ENCODE measurements at places on chromosomes 11 and 22. TPM values are rescaled to one million over a fixed set of nuclear protein-coding genes. Genes with fewer than 3 reads are reported as not detected.

The FDXACB1 gene
- total RNA-seq, result 1.1 TPM

The GGA1 gene
- 29.2 TPM for total RNA-seq

GRCh38 chr22:46040471-46041465 lies 63.8 kb upstream of the WNT7B start:
- DNase-seq, result no peak

DNA sequence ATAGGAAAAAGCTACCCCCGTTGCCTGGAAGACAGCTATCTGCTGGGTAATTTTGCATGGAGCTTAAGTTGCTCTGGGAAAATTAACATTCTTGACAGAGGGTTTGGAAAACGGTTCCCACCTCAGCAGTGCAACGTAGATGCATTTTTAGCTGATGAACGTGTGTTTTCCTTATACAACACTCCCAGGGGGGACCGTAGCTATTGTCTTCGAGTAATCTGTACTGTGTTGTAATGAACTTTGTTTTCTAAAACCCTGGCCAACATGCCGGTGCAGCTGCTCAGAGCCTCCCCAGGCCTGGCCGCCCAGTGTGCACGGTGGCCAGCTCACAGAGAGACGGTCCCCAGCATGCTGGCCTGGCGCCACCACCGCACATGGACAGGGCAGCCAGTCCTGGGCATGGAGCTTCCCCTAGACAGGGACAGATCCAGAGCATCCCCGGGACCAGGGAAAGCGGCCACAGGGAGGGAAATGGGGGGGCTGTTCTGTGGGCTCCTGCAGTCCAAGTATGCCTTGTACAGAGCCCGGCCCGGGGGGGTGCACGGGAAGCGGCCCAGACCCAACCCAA lies 2.2 kb downstream of the TNNT3 start:
- DNase-seq, result no peak

The MAJIN gene
- total RNA-seq, result not detected

GRCh38 chr22:46458525-46458924 lies 78.9 kb downstream of the CELSR1 start:
- DNase-seq, result no peak

DNA sequence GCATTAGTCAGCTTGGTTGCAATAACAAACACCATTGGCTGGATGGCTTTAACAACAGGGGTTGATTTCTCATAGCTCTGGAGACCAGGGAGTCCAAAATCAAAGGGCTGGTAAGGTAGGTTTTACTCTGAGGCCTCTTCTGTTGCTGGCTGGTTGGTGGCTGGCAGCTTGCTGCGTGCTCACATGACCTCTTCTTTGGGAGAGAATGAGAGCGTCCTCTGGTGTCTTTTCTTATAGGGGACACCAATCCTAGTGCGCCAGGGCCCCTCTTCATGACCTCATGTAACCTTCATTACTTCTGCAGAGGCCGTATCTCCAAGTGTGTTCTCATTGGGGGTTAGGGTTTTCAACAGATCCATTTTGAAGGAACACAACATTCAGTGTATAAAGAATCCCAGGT lies 1308.3 kb downstream of the TBC1D22A start:
- no peak for DNase-seq

The CNGA4 gene
- total RNA-seq, result not detected

DNA sequence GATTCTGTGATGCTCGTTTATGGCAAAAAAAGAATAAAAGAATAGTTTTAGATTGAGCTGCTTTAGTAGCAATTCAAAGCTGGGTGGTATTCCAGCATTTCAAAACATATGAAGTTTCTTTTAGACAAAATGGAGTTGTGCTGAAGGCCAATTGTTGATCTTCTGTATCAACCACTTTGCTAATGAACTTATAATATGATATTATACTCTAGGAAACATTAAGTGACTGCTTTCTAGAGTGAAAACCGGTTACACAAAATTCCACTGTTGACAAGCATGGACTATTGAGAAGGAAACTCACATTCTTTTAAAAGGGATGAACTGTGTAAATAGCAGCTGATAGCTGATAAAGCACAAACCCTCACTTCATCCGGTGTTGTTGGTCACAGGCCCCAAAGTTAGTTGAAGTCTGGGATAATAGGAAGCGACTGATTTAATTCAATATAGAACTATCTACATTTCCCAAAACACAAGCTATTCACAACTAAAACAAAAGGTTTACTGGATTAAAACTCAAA lies 255.1 kb downstream of the CADM1 start:
- DNase-seq, result no peak

DNA sequence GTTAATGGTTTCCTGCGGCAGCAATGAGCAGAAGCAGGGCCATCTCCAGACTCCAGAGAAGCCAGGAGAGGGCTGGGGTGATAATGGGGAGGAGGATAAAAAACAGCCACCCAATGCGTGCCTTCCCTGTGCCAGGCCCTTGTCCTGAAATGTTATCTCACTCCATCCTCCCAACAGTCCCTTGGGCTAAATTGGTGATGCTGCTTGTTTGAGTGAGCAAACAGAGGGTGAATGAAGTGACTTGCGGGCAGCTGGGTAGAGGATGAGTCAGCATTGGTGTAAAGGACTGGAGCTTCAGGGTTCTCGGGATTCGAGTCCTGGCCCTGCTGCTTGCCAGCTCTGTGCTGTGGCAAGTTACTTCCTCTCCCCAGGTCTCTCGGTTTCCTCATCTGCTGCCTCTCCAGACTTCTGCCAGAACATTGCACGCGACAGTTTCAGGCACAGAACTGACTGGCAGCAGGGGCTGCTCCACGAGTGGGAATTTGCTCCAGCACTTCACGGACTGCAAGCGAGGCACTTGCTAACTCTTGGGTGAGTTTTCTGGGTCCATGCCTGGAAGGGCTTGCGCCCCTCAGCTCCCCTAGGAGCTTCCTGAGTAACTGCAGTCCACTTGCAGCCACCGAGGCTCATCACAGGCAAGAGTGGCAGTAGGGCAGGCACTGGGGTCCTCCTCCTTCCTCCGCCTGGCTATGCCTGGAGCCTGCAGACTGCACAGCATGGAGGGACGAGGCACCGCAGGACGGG lies at the start of gene P2RY6:
Gene P2RY6 (plus strand): TSS at position 403 of the 744 bp plus-strand sequence. CDS start 24,181 bp downstream, outside the sequence.
- no peak for DNase-seq

DNA sequence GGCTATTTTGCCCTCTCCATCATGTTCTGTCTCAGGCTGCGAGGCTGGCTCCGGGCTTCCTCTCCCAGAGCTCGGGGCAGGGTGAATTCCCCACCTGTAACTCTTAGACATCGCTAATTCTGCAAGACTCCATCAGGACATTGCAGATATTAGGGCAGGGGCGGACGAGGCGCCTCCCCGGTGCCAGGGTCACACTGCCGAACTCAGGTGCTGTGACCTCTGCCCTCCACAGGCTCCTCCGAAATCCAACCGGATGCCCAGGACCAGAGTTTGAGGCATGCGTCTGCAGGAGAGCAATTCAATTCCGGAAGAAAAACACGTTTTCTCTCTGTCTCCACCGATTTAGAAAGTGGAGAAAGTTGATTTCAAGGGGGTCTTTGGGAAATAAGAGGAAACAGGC lies 542.7 kb downstream of the BRD1 start:
- DNase-seq, result no peak

The LIPT2 gene
- 3.3 TPM for total RNA-seq

DNA sequence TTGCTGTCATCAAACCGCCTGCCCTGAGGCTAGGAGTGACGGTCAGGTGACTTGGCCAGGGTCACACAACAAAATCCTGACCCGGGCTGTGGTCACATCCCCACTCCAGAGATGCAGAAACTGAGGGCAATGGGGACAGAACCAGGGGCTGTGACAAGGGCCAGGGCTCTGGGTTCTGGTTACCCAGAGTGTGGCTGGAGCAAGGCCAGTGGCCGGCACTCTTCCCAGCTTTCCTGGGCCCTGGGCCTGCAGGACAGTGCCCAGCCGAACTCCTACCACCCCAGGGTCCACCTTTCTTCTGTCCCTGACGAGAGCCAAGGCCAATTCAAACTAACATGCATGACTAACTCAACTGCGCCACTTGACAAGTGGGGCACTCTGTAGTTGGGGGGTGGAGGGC lies 35.9 kb downstream of the ARVCF start:
- DNase-seq, result no peak

DNA sequence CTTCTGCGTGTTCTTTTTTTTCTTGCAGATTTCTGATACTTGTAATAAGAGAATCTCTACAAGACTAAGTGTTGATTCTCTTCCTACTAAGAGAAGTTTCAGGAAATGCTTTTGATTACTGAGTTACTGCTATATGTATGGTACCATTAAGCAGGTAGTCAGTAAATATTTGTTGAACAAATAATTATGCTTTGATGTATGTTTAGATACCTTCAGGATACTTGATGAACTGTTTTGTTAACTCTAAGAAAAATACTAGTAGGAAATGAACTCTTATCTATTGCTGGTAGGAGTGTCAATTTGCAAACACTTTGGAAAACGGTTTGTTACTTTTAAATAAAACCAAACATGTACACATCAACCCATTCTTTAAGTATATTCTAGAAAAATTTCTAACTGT lies 90.6 kb downstream of the TMEM135 start:
- DNase-seq, result no peak

The RNF141 gene
- total RNA-seq, result 49.0 TPM

The ASRGL1 gene
- 10.5 TPM for total RNA-seq

The FGF19 gene
- total RNA-seq, result not detected

- DNase-seq, result no peak
Observed at GRCh38 chr22:45777852-45778375, 106.3 kb downstream of the ATXN10 start.

GRCh38 chr22:30947816-30948454 lies 20.6 kb downstream of the MORC2 start:
- peak; percentile 74 for DNase-seq

DNA sequence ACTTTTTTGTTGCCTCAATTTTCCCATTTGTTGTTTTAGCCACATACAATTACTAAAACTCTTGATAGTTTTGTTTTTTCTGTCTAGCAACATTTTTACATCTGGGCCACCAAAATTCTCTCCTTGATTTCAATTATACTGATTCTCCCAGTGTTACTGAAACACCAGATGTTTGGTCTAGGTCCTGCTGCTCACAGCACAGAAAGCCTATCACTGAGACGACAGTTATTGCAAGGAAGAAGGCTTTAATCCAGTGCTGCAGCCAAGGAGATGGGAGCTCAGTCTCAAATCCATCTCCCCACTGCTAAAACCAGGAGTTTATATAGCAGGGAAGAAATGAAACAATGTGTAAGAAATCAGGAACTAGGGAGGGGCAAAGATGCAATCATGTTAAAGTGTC lies 837.7 kb upstream of the CNTN5 start:
- DNase-seq, result no peak

GRCh38 chr11:78292109-78292803 lies 103.5 kb downstream of the USP35 start:
- no peak for DNase-seq

The BRSK2 gene
- total RNA-seq, result 0.22 TPM

The DKK3 gene
- total RNA-seq, result 219 TPM

DNA sequence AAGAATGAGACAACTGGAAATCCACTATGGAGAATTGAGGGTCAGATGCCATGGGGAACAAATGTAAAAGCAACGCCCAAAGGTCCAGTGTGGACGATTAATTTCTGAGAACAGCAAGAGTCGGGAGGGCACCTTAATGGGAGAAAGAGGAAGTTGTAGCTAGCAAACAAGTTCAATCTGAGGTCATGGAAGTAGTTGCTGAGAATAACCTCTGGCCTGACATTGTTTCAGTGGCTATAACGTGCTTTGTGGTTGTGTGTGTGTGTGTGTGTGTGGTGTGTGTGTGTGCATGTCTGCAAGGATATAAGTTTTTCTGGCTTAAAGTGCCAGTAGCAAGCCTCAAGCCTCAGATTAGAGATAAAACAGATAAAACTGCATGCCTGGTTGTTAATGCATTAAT lies 1630.1 kb upstream of the TENM4 start:
- no peak for DNase-seq

GRCh38 chr11:78041843-78042440 lies 18.9 kb upstream of the KCTD14 start:
- no peak for DNase-seq

The CLMP gene
- 0.22 TPM for total RNA-seq

DNA sequence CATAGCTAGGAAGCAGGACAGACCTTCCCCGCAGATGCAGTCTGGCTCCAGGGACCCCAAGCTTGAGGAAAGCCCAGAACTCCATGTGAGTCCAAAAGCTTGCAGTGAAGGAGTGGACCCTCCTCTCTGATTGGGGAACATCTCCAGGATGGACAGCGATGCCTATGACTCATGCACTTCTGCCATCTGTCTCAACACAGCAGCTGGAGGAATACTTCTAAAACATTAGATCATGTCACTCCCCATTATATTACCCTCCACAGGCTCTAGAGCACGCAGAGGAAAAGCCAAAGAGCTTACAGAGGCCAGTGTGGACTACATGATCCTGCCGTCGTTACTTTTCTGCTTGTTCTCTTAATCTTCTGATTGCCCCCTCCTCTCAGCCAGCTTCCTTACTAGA lies 605.7 kb downstream of the INSC start:
- peak; percentile 6 for DNase-seq

The IFTAP gene
- total RNA-seq, result 19.8 TPM

DNA sequence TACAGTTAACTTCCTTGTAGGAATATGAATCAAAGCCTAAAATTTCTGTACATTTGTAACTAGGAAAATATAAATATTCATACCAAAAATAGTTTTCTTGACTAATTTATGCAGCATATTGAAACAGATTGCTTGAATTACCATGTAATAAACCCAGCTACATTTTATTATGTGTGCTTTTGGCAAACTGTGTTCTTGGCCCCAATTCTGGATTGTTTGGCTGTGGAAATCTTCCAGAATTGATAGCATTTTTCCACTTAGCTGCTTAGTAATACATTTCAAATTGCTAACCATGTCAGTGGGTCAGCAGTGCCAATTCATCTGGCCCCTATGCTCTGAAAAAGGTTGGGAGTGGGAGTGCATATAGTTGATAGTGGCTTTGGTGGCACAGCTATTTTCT lies 32.3 kb downstream of the PDHX start:
- DNase-seq, result no peak

DNA sequence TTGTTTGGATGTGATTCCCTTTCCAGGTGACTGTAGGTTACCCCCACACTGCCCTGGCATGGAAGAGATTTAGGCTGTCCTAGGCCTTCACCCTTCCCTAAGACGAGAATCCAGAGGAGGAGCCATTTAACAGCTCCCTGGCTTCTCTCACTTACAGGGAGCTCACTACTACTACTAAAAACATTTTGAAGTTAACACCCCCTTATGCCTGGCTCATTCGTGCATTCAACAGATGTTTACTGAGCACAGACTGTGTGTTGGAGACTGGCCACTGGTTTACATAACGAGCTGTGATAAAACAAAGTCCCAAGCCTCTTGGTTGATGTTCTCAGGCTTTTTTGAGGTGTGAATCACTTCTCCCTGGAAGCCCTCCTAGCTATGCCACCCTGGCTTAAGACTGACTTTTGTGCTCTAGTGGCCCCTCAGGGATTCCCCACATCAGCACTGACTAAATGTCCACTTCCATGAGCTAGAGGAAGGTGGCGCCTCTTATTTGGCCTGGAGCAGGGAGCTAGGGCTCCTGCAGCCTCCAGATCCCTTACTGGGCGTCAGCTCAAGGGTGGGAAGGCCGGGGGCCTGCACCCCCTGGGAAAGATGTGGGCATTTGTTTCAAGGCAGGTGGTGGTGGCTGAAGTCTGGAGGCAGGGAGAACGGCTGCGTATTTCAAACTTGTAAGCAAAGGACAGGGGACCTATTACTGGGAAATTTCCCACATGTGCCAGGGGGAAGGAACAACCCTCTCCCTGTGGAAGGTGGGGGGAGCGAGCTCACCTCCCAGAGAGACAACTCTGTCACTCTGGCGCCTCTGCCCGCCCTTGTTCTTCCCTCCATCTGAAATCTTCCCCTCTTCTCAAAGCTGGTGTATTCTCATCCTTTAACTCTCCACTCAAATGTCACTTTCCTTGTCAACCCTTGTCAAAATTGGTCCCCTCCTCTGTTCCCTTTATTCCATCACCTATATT lies 19.4 kb upstream of the MALAT1 start:
- DNase-seq, result peak; percentile 56

- peak; percentile 92 for DNase-seq
Observed at GRCh38 chr22:36506637-36507517, at the start of gene FOXRED2. FOXRED2 (minus strand) TSS chr22:36507040; CDS start chr22:36506422, 618 bp downstream.

Data from lung microvascular endothelial cell (primary cell).